ENCODE measurements at places on chromosomes 12 and 14.
A peak's percentile ranks its signal among the peaks of the same experiment; 100 is the strongest.

- peak; percentile 47 for DNase-seq
Observed at GRCh38 chr14:79584679-79585078, 626.6 kb downstream of the DIO2 start.

DNA sequence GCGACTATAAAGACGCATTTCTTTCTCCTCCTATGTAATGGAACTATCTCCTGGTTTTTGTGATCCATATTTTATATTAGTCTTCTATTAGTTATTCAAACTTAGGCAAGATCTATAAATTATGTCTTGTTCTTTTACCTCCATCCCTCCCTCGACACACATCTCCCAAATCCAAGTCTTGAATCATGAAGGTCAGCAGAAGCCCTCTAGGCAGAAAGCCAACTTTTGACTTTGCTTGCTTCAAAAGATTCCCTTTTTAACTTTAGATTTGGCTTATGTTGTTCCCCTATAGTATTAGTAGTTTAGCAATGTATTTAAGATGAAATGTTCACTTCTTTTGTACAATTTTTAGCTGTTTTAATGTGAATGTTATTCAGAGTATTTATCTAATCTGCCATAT is 689.8 kb downstream of the SLC6A15 start:
- no peak for DNase-seq

DNA sequence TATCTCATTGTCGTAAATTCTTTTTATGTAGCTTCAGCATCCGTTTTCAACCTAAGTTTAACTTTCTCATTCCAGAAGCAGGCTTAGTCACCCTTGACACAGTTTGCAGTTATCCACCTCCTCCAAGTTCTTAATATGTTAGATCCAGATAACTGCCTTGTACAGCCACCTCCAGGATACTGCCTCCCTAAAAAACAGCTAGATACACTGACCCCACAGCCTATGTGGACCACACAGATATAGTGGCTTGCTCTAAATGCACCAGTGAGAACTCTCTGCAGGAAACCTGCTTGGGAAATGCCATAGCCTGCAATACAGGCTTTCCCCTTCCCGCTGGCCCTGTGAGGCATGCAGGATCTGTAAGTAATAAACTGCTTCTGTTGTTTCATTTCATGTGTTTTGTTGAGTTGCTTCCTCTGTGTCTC is 11.1 kb upstream of the RTL1 start:
- DNase-seq: no peak

GRCh38 chr12:131119936-131120335 is 166.2 kb downstream of the ADGRD1 start:
- DNase-seq: no peak

GRCh38 chr12:19068137-19068536 is 61.4 kb upstream of the PLEKHA5 start:
- no peak for DNase-seq

DNA sequence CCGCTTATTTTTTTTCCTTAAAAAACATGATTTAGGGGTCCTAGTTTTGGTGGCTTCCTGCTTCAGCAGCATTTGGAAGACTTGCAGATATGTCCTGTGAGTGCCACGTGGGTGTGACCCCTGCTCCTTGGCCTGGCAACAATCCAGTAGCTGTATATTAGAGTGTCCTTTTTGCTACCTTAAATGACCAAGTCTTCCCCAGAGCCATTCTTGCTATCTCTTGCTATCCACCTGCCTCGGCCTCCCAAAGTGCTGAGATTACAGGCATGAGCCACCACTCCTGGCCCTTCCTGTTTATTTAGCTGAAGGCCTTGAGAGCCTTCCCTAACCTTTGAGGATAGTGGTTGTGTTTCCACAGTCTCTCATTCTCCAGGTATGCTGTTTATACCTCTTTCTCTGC is 17.0 kb downstream of the TPCN1 start:
- no peak for DNase-seq

- DNase-seq: no peak
Observed at GRCh38 chr12:63292471-63293221, 141.6 kb upstream of the AVPR1A start.

DNA sequence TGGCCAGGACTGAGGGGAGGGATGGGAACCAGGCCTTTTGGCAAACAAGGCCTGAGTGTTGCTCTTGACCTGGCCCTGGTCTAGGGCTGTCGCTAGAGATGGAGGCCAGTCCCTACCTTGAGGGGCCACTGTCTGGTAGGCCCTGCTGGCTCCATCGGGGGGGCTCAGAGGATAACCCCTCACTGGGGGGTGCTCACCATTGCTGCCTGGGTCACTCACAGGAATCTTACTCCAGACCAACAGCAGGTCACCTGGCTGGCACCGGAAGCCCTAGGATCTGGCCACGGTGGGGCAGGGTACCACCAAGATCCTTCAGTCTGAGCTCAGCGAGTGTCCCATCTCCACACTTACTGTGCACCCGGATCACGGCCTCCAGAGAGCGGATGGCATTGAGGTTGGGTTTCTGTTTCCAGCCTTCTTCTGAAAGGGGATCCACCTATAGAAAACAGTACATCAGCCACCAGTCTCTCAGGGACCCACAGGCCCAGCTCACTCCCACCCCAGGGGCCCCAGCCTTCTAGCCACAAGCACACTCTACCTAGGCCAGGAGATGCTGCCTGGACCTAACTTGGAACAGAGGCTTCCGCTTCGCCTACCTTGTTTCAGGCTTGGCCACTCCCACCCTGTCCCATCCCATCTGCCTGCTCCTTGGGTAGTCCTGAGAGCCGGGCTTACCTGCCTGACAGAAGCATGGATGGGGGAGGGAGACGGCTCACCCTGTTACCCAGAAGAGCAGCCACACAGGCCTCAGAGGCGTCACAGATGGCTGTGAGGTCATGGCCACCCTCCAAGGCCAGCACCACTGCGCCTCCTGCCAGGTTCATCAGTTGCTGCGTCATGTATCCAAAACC is 12.2 kb downstream of the SLC48A1 start:
- no peak for DNase-seq

GRCh38 chr12:1793426-1794210 is 26.7 kb upstream of the LRTM2 start:
- DNase-seq: no peak

DNA sequence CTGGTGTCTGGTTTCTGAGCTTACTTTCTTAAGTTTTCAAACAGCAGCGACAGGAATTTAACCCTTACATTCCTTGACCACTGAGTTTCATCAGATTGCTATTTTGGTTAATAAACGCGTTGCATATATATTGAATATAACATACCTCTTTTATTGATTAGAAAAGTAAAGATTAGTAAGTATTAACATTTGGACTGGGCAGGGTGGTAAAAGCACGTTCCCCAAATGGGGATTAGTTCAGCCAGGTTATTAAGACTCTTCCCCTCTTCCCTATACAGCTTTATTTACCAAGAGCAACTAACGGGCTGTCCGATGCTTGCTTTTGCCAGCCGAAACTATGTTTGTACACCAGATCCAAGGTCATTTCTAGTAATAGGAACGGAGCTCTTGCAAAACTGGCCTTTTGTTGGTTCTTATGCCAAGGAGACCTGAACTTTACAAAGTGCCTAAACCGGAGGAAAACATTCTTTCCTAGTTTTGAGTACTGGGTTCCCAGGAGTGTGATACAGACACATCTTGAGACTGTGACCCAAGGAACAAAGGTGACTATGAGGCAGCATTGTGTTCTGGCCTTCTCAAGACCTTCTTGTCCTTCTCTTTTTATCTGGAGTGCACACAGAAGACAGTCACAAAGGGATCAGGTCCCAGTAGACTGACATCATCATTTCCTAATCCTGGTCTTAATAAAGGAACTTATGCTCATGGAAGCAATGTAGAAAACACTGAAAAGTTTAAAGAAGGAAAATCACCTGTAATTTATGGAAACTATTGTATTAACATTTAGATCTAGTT is 2.6 kb downstream of the GLRX5 start:
- DNase-seq: no peak

DNA sequence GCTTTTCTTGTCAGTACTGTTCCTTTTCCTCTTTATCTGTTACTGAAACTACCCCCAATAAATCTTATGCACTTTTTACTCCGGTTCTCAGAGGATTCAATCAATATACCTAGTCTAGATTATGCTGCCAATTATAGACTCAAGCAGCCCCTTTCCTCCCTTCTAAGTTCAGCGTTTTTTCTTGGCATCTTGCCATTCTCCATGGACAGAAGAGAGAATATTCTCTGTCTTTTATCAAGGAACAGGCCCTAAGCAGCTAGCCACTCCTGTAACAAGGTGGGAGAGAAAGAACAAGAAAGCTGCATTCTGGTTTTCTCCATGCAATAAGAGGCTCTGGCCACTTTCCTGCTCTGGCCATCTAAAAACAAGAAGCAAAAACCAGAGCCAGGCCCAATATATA is 263.0 kb upstream of the ALG10 start:
- no peak for DNase-seq

DNA sequence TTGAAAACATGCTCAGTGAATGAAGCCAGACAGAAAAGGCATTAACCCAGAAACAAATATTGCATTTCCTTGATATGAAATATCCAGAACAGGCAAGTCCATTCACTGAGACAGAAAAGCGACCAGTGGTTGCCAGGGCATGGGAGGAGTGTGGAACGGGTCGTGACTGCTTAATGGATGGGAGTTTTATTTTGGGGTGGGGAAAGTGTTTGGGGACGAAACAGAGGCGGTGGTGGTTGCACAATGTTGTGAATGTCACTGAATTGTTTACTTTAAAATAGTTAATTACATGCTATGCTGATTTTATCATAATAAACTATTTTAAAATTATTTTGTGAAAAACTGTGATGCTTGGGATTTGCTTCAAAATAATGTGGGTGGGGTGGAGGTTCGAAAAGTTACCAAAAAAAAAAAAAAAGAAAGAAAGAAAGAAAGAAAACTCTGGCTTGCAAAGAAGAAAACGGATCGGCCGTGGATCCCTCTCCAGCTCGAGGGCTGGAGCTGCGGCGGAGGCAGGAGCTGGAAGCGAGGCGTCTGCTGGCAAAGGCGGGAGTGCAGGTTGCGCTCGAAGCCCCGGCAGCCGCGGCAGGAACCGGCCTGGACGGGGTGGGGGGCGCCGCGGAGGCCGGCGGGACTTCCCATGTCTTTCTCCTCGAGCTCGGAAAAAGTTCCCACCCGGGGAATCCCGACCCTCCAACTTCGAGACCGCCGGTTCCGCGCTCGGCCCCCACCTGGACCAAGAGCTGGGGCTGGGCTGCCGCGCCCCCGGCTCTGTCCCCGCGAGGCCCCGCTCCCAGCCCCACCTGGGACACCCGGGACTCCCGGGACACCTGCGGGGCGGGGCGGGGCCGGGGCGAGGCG is 524 bp upstream of the P2RX2 start:
- DNase-seq: no peak

GRCh38 chr12:50401500-50402081 is 906 bp downstream of the LARP4 start:
- peak; percentile 54 for DNase-seq

DNA sequence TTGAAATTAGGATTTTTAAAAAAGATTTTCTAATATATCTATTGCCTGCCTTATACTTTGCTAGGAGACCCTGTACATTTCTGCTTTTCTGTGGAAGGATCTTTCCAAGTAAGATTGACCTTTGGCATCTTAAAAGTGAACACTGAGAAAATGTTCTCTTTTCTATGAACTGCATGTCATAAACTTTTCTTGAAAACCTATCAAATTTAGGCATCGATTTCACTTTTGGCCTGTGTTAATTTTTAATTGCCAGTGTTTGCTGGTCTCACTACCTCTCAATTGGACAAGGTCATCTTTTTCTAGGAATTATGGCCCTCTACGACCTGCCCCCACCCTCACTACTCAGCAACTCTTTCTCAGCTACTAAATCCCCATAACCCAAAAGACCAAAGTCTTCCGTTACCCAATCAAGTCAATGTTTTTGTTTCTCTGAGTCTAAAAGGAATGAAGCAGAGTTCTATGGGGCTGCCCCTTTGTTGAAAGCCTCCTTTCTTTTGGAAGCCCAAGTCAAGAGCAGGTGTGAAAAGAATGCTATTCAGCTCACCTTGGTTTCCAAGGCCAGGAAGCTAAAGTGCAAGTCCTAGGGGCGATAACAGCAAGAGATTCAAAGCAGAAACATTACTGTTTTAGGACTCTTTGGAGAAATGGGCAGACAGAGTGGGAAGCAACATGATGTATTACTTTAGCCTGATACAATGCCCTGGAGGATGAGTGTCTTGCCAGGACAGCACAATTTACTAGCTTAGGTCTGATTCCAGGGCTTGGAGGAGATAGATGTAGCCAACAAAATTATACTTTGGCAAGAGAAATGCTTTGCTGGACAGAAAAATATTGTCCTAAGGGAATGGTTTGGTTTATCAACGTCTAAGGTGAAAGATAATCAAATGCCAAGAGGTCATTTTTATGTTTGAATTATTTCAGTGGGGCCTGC is 55.0 kb downstream of the IGF1 start:
- no peak for DNase-seq

GRCh38 chr14:80202888-80203562 is 8.3 kb downstream of the DIO2 start:
- DNase-seq: no peak

DNA sequence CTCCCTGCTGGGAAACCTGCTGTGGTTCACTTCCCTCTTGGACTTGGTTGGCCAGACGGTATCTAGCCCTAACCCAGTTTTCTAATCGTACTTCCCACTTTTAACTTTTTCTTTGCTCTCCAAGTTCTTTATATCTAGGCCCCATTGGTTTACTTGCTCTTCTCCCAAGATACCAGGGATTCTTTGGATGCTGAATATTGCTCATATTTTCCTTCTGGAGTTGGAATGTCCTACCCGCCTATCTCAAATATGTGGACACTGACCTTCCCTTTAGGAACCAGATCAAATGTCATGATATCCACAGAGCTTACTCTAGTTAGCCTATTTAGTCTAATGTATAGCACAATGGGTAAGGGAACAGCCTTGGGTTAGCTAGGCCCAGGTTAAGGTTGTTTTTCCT is 228.6 kb downstream of the DACT1 start:
- no peak for DNase-seq

DNA sequence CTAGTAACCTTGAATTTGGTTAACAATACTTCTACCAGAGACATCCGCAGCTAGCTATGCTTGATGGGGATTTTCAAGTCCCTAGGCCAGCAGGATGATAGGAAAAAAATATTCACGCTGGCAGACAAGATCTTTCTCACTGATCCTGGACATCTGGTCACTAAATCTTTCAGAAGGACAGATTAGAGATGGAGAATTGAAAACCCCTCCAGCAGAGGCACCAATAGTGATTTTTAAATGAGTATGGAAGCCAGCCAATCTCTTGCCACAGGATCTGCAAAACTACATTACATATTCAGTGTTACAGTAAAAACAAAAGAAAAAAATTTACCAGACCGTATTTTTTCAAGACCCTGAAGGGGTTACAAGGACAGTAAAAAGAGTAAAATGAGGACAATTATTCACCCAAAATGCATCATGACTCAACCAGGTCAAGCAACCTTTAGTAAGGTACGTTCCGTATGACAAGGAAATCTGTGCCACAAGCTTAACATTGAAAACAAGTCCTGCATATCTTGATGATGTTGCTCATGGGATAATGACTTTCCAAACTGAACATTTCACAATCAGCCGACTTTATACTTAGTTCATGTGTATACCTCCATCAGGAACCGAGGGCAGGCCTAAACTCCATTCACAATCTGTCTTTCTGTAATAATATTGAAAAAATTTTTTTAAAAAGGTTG is 239.5 kb downstream of the GXYLT1 start:
- no peak for DNase-seq

DNA sequence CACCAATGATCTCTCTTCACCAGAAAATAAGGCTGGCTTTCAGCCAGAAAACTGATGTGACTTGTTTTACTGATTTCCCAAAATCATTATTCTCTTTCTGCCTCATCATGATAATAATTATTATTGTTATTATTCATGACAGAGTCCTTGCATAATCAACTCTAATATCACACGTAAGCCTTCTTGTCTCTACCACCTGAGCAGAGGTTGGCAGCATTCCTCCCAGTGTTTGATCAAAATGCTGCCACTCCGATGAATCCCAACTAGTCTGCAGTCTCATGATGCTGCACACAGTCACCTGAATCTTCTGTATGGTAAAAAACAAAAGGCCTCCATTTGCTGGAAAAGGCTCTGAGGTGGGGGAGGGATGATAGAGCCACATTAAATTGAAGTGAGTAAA is 105.7 kb upstream of the PLEKHG7 start:
- DNase-seq: no peak
